ENCODE measurements at places on chromosomes 13 and 19. TPM values are rescaled to one million over a fixed set of nuclear protein-coding genes. Genes with fewer than 3 reads are reported as not detected.

DNA sequence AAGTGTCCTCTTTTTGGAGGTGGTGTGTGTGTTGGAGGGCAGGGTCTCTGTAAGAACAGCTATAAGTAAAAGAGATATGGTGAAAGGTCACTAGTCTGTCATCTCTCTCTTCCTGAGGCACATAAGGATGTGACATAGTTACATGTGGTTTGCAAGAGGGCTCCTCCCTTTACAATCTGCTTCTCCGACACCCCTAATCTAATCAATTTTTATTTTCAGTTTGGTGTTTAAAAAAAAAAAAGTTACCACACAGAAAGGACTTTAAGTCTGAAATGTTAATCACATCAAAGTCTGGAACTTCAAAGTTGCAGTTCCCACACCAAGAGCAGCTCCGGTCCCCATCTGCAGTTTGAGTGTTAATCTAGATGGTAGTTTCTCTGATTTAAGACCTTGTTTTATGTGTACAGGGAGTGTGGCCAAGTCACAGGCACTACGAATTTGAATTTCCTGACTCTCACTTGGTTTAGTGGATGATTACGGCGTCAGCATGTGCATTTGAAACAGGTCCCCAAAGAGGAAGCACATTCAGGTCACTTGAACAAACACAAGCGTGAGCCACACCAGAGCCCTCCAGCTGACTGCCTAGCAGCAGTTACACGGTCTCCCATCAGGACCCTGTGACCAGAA lies 53.1 kb downstream of the FOXO1 start:
- no peak for DNase-seq

RFPL4AL1 gene
- not detected for total RNA-seq

ZNF540 gene
- total RNA-seq, result 0.77 TPM

OR7D2 gene
- not detected for total RNA-seq

- no peak for DNase-seq
Measured at GRCh38 chr13:90395348-90395747, 952.1 kb upstream of the MIR17HG start.

- no peak for DNase-seq
Measured at GRCh38 chr19:43747557-43748204, 7.1 kb downstream of the SMG9 start.

DLL3 gene
- 0.89 TPM for total RNA-seq

DNA sequence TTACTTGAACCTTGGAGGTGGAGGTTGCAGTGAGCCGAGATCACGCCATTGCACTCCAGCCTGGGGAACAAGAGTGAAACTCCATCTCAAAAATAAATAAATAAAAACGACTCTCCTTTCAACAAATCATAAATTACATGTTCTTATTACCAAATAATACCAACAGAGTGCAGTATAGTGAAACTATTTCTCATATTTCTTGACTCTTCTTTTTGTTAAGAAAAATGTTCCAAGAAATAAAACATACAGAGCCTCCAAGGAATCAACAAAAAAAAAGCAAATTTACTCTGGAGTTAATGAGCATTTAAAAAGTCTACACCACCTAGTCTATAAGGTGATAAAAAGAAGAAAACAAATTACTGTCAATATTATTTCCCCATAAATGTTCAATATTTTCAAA lies 188.8 kb downstream of the KLF12 start:
- DNase-seq, result no peak

DNA sequence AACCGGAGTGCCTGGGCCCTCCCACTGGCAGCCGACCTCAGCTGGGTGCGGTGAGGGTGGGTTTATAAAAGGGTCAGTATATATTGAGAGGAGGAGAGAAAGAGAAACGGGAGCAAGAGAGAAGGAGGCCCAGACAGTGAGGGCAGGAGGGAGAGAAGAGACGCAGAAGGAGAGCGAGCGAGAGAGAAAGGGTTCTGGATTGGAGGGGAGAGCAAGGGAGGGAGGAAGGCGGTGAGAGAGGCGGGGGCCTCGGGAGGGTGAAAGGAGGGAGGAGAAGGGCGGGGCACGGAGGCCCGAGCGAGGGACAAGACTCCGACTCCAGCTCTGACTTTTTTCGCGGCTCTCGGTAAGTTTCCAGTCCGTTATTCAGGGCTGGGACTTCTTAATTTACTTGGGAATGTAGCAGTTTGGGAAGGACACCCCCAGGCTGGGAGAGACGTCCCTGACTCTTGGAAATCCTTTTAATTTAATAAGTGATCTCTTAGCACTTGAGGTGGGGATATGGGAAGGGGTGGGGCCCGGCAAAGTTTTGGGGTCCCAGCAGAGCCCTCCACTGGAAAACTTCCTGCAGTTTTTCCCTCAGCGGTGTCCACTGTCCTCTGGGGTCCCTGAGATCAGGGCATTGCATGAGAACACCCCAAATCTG lies at the start of gene EMP3:
TSS of gene EMP3 (plus strand) at position 288 of the 646 bp plus-strand sequence. CDS start 1,293 bp downstream, outside the sequence.
- peak; percentile 87 for DNase-seq

- peak; percentile 99 for DNase-seq
Measured at GRCh38 chr13:49098198-49098597, 121.9 kb upstream of the MLNR start.

DNA sequence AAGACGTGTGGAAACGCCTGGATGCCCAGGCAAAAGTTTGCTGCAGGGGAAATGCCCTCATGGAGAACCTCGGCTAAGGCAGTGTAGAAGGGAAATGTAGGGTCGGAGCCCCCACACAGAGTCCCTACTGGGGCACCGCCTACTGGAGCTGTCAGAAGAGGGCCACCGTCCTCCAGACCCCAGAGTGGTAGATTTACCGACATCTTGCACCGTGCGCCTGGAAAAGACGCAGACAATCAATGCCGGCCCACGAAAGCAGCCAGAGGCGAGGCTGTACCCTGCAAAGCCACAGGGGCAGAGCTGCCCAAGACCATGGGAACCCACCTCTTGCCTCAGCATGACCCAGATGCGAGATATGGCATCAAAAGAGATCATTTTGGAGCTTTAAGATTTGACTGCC lies 7.0 kb upstream of the EDNRB start:
- DNase-seq, result no peak

DNA sequence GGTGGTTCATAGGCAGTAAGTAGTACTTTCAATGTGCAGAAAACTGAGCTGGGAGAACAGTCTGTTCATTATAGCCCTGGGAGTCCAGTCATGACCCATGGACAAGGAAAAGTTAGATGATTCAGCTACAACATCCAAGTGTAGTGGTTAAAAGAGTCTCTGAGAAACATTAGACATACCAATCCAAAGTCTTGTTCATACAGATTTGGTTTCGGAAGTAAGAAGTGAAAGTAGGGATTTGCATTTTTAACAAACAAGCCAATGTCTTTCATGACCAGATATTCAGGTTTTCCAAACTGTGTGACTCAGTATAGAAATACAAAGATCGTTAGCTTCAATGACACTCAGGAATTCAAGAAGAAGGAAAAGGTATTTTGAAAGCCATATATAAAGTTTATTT lies 345.3 kb downstream of the SLITRK1 start:
- no peak for DNase-seq

- DNase-seq, result no peak
Measured at GRCh38 chr19:16073481-16073880, 2.8 kb upstream of the TPM4 start.

- DNase-seq, result no peak
Measured at GRCh38 chr19:33404506-33405253, 31.2 kb downstream of the CEBPG start.

GRCh38 chr19:38032151-38032550 lies 125.1 kb downstream of the SIPA1L3 start:
- peak; percentile 93 for DNase-seq

CD37 gene
- not detected for total RNA-seq

All from astrocyte (in vitro differentiated cells and primary cell).